ENCODE measurements at places on chromosomes 1 and 21.

DNA sequence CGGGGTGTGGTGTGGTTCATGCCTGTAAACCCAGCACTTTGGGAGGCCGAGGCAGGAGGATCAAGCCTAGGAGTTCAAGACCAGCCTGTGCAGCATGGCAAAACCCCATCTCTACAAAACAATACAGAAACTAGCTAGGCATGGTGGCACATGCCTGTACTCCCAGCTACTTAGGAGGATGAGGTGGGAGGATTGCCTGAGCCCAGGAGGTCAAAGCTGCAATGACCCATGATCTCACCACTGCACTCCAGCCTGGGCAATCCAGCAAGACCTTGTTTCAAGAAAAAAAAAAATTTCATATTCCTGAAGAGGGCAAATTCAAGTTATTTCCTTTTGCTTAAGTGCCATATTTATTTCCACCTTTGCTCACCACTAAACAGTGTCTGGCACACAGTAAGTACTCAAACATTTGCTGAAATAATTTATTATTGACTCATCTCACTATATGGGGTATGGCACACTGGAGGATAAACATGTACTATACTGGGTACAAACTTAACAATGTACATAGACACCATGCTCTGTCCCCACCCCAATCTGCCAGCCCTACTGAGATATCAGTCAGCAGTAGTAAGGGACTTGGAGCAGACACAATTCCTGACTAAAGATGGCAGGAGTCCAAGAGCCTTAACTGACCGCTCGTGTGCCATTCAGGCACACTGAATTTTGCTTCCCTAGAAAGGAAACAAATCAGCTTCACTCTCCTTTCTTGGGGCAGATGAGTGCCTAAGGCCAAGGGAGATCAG is 15.5 kb downstream of the MEAF6 start:
- DNase-seq: no peak

GRCh38 chr1:96296991-96297390 is 424.6 kb upstream of the PTBP2 start:
- DNase-seq: no peak

GRCh38 chr1:147784941-147785340 is 24.5 kb upstream of the GJA5 start:
- DNase-seq: no peak

DNA sequence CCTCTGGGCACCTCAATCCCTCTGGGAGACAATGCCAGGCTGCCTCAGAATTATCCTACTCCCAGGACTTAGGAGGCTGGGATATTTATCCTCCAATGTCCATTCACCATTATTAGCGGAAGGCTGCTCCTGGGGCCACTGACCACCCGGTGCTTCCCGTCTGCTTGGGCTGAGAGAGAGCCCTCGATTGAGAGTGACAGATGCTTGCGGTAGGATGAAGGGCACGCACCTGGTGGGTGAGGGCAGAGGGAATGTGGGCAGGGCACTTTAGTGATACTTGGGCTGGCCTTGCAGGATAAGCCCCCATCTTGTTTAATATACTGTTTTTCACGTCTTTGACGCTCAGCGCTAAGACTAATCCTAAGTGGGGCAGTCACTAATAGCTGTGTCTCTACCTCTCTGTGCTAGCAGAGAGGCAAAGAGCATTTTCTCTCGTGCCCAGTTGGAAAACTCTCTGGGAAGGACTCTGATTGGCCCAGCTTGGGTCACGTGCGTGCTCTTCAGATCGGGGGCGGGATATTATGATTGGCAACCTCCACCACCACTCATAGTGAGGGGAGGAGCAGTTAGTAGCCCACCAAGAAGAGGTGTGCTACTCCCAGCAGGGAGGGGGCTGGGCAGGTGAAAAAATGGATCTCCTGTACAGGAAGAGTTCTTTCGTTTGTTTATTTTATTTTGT is 10.6 kb upstream of the PARS2 start:
- peak; percentile 34 for DNase-seq

GRCh38 chr1:214641214-214641895 is 38.4 kb downstream of the CENPF start:
- DNase-seq: no peak

DNA sequence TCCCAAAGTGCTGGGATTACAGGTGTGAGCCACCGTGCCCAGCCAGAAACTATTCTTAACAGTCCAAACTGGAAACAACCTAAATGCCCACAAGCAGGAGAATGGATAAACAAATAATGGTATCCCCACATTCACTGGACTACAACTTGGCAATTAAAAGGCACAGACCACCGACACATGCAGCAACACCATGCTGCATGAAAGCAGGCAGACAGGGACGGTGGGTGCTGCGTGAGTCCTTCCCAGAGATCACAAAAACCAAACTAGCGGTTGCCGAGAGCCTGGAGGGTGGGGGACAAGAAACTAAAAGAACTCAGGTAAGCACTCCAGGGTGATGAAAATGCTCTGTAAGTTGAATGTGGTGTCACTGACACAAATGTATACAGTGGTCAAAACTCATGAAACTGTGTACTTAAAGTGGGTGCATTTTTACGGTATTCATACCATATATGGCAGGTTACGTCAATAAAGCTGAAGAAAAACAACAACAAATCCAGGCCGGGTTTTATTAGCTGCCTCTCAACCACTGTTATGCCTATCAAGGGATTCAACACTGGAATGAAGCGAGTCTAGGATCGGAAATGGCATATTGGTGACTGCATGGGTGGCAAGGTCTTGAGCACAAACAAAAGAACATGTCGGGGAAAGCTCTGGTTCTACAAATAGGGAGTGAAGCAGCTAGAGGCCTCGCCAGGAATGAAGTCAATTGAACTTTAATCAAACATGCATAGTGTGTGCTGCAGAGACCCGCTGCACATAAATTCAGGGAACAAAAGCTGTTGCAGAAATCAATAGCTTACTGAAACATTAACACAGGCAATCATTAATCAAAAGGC is 52.4 kb downstream of the SLC45A1 start:
- DNase-seq: no peak

GRCh38 chr1:91759076-91759475 is 126.9 kb downstream of the TGFBR3 start:
- no peak for DNase-seq

GRCh38 chr1:7558481-7558880 is 212.6 kb upstream of the VAMP3 start:
- DNase-seq: no peak

DNA sequence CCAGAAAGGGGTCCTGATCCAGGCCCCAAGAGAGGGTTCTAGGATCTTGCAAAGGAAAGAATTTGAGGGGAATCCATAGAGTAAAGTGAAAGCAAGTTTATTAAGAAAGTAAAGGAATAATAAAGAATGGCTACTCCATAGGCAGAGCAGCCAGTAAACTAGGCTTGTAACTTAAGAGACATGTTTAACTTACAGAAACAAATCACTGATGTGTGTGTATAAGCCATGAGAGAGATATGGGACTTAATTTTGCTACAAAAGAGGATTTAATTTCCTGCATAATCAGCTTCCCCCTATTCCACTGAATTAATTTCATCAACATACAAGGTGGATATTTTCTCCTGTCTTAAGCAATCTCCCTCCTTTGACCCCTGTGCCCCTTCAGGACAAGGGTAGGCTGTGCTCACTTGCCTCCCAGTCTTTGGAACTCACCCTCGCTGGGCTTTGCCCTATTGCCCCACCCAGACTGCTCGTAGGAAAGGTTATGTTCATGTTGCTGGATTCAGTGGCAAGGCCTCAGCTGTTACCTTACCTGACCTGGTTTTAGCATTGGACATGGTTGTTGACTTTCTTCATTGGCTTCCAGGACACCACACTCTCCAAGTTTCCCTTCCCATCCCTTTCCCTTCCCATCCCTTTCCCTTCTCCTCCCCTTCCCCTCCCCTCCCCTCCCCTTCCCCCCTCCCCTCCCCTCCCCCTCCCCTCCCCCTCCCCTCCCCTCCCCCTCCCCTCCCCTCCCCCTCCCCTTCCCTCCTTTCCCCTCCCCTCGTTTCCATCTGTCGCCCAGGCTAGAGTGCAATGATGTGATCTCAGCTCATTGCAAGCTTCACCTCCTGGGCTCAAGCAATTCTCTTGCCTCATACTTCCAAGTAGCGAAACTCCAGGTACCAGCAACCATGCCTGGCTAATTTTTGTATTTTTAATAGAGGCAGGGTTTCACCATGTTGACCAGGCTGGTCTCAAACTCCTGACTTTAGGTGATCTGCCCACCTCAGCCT is 44.6 kb downstream of the TBCE start:
- DNase-seq: no peak

DNA sequence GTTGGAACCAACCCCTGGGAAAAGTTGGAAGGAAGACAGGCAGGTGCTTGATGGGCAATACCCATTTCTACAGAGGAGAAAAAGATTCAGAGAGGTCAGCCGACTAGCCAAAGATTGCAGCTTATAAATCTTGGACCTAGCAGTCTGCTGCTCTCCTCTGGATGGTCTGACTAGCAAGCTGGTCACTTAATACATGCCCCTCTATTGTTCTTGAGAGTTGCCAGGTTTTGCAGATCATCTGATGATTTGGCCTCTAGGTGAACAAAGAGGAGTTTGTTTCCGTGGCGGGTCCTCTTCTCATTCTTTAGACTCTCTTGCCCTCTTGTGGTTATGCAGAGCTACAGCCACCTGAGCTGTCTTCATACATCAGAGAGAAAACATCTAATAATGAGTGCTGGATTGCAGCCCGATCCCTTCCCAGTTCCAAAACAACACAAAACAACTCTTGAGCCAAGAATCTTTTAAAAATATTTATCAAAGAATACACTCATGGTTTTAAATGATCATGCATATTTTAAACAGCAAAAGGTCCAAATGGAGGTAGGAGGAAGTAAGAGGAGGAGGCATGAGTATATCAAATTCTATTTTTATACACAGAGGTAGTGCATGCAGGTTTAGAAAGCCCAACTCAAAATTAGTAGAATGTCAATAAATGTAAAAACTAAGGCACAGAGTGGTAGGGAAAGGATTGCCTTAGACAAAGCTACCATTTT is 115.7 kb downstream of the SLC30A10 start:
- peak; percentile 82 for DNase-seq

DNA sequence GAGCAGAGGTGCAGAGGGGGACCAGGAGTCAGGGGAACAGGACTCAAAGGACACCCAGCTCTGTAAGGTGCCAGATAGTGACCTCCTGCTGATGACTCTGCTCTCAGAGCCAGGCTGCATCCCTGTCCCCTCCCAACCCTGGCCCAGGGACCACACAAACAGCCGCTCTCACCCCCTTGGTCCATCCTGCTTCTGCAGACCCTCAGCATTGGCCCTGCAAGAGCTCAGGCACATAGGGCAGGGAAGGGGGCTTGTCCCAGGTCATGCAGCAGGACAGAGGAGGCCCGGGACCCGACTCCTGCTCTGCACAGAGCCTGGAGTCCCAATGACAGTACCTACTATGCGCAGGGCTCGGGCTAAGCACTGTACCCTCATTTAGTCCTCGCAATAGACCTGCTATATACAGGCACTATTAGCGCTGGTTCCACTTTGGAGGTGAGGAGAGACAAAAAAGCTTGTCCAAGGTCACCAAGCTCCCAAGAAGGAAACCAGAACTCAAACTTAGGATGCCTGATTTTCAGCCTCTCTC is 15.7 kb downstream of the EPHA2 start:
- DNase-seq: no peak

GRCh38 chr1:101781201-101781831 is 215.4 kb downstream of the OLFM3 start:
- peak; percentile 53 for DNase-seq

GRCh38 chr1:28010969-28011368 is 51.2 kb downstream of the XKR8 start:
- no peak for DNase-seq

DNA sequence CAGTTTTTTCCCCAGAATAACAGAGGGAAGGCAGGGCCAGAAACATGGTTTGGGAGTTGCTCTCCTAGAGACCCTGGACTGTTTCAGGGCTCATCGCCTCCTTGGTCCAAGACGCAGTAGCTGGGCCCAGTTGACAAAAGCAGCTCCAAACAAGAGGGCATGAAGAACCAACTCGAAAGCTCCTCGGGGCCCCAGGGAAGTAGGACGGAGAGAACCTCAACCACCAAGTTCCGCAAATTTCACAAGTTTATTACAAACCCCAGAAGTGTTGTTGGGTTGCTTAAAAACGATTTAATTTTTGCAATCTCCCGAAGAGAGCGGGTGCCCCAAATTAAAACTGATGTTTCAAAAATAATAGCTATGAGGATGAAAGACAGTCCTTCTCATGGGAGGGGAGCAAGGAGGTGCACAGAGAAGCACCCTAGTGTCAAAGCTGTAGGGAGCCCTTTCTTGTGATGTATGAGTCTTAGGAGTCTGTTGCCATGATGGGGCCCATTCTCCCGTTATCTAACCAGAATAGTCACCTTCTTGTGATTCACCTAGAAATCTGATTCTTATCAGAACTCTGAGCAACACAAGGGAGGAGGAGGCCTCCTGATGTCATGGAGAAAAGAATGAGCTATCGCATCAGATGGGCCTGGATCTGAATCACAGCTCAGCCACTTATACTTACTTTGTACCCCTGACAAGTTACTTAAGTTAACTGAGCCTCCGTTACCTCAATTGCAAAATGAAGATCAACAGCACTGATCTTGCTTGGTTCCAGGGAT is 165.7 kb upstream of the IRF2BP2 start:
- no peak for DNase-seq

- DNase-seq: no peak
Observed at GRCh38 chr1:226723657-226724532, 15.2 kb downstream of the ITPKB start.

DNA sequence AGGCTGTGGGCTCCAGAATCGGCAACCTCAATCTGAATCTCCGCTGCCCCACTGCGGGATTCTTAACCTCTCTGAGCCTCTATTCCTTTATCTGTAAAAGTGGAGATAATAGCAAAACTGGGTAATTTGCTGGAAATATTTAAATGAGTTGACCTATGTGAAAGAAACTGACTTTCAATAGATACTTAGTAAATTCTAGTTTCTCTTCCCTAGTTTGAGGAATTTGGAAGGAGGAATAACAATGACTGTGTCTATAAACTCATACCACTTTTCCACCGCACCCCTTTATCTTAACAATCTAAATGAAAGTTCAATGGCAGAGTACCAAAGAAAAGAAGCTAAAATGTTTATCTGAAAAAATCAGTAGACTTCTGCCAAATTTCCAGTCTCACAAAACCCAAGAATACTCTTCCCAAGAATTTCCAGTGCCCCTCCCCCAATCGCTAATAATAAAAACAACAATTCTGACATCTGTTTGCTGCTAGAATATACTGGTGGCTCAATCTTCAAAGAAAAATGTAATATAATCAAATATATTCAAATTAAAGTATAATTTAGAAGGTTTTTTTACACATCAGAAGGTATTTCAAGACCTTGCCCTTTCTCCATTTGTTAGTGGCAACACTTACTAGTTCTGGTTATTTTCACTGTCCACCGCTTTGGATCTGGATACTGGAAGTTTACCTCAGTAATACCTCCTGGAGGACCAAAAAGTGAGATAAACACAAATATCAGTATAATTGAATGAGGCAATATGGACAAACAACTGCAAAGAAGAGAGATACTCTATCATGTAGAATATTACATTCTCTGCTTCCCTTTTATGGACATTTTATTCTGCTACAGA is 171.2 kb downstream of the LTN1 start:
- no peak for DNase-seq

All from MM.1S (cell line).